GOT3 (cell line): ENCODE measurements at places on chromosomes 1 and 21.

DNA sequence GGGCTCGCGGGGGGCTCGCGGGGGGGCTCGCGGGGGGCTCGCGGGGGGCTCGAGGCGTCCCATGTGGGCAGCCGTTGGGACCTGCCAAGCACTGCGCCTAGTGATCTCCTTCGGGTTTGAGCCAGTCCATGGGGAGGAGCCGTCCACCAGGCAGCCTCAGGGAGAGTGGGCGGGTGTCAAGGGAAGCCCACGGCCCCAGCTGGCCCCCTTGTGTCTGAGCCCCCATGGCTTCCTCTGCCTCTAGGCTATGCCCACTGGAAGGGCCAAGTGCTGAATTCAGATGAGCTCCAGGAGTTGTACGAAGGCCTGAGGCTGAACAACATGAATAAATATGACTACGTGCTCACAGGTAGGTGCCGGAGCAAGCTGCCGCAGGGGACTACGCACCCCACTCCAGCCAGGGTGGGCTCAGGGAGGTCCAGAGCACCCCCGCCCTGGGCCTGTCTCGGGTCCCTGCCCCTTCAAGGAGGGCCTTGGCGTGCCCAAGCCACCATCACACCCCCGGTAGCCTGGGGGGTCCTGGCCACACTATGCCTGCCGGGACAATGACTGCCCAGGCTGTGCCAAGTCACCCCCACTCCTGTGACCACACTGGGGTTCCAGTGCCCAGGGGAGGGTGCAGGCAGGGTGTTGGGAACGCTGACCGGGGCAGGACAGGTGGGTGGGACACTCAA, 22.6 kb downstream of the PDXK start:
- no peak for DNase-seq

- no peak for DNase-seq
These were observed 17.4 kb downstream of the TIAM1 start for GRCh38 chr21:31326522-31327242.

DNA sequence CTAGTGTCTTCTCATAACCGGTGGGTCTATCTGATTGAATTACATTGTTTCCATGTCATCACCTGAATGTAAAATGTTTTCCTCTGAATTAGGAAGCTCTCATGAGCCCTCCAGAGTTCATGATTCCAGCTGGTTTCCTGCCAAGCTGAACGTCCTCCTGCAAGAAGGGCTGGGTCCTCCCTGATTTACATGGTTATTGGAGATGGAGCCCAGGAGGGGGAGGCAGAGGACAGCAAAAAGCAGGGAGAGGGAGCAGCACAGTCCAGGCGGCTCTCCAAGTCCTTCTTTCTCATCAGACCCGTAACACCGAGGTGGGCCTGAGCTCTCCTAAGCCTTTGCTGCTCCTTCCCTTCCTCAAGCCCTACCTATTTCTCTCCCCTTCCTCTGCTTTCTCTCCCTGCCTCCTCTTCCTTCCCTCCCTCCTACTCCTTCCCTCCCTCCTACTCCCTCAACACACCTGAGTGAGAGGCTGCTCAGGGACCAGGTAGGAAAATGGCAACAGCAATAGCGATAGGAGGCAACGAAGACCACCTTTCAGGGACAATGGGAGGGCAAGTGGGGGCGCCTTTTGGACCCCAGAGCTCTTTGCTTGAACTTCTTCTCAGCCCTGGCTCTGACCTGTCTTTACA, 265.9 kb downstream of the PRDM2 start:
- no peak for DNase-seq

DNA sequence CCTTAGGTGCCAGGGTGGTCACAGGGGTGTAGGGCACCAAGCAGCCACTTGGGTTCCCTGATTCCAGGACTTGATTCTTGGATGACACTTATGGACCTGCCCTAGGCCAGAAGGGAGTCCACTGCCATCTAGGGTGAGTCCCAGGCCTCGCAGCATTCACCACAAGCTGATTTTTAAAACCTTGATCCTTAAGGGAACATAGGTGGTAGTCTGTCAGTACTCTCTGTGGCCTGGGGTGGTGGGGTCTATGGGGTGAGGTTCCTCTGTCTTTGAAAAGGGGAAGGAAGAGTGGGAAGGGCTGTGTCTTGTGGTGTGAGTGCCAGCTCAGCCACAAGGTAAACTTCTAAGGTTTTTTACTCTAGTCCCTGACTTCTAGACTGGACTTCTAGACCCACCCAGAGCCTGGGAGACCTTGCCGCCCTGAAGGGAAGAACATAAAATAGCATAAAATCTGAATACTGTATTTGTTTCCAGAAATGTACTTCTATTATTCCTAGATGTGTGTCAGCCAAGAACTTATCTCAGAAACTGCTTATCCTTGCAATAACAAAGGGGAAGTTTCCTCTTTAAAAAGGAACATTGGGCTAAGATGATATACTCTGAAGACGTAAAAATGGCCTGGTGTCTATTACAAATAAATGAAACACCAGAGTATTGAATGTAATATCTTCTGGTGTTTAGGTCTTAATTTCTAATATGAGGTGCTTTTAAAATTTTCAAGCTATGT, 757.3 kb downstream of the LTN1 start:
- DNase-seq, result no peak

GRCh38 chr1:52904927-52905698, 16.4 kb downstream of the ECHDC2 start:
- no peak for DNase-seq

DNA sequence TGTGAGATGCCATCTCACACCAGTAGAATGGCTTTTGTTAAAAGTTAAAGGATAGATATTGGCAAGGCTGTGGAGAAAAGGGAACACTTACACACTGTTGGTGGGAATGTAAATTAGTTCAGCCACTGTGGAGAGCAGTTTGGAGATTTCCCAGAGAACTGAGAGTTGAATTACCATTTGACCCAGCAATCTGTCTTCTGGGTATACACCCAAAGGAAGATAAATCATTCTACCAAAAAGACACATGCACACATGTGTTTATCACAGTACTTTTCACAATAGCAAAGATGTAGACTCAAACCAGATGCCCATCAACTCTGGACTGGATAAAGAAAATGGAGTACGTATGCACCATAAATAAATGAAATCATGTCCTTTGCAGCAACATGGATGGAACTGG, 88.6 kb upstream of the LRRC8D start:
- no peak for DNase-seq

GRCh38 chr1:107741242-107741641, 223.7 kb downstream of the VAV3 start:
- DNase-seq, result no peak

DNA sequence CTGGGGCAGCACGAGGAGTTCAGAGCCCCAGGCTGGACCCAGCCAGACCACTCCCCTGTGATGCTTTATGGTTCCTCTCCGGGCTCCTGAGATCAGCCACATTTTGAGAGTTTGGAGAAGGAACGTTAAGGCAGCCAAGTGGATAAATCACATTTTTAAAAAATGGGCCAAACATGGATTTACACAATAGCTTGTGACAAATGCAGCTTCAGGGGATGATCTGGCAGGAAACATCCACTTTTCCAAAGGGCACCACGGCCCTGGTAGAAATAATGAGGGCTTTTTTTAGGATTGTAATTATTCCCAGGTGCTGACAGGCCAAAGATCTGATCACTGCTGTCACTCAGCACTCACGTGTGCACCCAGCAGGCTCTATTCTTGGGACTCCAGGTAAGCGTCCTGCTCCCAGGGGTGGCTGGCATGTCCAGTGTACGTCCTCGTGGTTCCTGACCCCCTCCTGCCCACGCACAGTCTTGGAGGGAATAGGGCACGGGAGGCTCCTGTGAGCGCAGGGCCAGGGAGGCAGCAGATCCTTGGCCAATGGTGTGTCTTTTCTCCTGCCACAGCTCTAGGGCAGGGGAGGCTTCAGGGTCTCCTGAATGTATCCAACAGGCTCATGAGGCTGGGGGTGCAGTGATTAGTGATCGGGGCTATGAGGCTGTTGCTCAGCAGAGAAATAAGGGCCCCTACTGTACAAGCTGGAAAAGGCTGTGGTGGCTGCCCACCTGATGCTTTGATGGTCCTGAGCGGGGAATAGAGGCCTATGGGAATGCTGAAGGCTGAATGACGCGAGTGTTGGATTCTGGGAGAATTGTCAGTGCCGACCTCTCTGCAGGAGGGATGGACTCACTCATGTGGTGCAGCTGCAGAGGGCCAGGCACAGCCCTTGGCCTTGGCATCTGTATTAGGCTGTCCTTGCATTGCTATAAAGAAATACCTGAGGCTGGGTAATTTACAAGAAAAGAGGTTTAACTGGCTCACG, 415.7 kb downstream of the PTPRU start:
- no peak for DNase-seq

DNA sequence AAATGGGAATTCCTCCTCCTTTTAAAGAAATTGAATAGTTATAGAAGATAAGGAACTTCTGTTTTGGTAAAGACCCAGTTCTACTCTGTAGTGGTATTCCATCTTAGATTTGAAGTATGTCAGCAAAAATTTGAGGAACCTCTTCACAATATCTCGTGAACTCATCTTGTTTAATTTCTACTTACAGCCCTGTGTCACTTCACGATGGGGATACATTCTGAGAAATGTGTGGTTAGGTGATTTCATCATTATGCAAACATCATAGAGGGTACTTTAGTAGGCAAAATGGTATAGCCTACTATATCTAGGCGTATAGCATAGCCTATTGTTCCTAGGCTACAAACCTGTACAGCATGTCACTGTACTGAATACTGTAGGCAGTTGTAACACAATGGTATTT, 36.0 kb downstream of the ALG6 start:
- no peak for DNase-seq

DNA sequence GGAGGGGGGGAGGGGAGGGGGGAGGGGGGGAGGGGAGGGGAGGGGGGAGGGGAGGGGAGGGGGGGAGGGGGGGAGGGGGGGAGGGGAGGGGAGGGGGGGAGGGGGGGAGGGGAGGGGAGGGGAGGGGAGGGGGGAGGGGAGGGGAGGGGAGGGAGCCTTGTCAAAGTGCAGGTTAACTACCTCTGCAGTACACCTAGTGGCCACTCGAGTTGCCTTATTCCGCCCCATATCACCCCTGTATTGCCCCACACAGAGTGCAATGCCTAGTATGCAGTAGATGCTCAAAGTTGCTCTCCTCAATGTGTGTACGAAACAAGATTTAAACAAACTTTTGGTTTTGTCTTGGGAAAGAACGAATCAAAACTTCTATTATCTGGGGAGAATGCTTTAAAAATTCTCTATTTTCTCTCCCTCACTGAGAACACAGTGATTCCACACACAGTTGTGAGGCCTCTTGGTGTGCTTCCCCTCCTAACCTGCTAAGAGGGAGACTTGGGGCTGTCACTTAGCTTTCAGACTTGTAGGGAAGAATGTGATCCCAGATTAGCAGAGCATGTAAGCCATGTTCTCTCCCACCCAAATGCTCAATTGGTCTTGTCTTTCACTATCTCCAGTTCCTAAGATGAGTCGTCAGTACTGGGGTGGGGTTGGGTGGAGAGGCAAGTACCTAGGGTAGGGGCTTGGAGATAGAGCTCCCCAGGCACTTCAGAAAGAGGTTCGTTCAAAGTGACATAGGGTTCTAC, 79.7 kb upstream of the MAP10 start:
- no peak for DNase-seq

GRCh38 chr1:53621144-53621543, 117.8 kb downstream of the GLIS1 start:
- no peak for DNase-seq

GRCh38 chr21:20511216-20511880, 486.9 kb upstream of the NCAM2 start:
- DNase-seq, result no peak

- DNase-seq, result no peak
These were observed 3.7 kb upstream of the MRPS15 start for GRCh38 chr1:36467700-36468455.

DNA sequence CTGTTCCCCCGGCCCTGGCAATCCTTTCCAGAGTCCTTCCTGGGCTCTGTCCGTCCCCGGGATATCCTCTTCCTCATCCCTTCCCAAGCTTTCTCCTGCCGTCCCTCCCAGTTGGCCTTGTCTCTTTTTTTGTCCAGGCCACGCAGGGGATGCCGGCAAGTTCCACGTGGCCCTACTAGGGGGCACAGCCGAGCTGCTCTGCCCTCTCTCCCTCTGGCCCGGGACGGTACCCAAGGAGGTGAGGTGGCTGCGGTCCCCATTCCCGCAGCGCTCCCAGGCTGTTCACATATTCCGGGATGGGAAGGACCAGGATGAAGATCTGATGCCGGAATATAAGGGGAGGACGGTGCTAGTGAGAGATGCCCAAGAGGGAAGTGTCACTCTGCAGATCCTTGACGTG, 13.4 kb upstream of the SVBP start:
- no peak for DNase-seq

- no peak for DNase-seq
These were observed 842 bp downstream of the ATXN7L2 start for GRCh38 chr1:109484519-109484975.

DNA sequence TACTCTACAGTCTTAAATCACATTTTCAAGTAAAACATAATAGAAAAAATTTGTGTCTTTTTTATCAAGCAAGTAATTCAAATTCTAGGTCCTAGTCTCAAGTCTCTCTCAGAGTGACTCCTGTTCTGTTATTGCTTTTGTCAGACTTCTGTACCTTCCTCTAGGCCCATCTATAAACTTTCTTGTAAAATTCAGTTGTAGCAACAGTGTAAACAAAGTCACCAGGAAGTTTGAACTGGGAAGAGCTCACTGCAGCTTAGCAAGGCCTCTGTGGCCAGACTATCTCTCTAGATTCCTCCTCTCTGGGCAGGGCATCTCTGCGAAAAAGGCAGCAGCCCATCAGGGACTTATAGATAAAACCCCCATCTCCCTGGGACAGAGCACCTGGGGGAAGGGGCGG, 13.5 kb upstream of the ZNF678 start:
- no peak for DNase-seq
